COR-L47 (cell line): ENCODE measurements at places on chromosomes 1 and 21.

DNA sequence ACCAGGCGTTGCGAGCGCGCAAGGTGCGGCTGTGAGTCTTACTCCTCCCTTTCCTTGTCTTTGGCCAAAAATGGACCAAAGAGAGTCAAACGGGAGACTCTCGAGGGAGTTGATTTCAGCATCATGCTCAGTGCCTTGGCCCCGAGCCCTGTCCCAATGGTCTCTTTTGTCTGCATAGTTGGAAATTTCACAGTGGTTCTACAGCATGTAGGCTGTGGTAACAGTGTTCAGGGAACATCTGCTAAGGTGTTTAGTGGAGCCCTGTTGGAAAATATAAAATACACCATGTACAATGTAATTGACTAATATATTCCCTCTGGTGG lies 2.7 kb downstream of the CACNA1E start:
- DNase-seq = no peak

DNA sequence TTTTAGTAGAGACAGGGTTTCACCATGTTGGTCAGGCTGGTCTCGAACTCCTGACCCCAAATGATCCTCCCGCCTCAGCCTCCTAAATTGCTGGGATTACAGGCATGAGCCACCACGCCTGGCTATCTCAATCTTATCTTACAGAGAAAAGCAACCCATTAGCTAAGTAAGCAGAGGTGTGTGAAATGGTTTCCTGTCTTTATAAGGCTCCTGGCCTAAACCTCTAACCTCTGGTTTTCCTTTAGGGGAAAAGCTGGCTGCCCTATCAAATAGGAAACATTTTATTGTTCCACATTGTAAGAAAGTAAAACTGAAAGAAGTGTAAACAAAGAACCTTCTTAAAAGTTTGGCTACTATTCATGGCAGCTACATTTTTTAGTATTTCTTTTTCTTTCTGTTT lies 78.3 kb upstream of the MORC3 start:
- DNase-seq = no peak

DNA sequence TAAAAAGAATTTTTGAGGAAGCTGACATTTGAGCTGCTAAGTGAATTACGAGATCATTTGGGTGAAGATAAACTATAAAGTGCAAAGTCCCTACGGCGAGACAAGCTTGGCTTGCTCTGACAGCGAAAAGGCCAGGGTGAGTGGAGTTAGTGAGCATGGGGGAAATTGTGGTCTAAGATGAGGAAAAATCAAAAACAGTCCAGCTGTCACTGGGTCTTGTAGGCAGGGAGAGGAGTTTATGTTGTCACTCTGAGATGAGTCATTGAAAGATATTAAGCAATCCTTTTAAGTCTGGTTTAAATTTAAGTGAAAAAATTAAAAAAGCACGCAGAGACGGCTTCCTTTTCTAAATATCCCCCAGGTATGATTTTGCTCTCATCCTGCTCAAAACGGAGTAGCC lies 601.9 kb downstream of the MRPL39 start:
- no peak for DNase-seq

GRCh38 chr1:173478094-173478674 lies 1.0 kb downstream of the PRDX6 start:
- no peak for DNase-seq

DNA sequence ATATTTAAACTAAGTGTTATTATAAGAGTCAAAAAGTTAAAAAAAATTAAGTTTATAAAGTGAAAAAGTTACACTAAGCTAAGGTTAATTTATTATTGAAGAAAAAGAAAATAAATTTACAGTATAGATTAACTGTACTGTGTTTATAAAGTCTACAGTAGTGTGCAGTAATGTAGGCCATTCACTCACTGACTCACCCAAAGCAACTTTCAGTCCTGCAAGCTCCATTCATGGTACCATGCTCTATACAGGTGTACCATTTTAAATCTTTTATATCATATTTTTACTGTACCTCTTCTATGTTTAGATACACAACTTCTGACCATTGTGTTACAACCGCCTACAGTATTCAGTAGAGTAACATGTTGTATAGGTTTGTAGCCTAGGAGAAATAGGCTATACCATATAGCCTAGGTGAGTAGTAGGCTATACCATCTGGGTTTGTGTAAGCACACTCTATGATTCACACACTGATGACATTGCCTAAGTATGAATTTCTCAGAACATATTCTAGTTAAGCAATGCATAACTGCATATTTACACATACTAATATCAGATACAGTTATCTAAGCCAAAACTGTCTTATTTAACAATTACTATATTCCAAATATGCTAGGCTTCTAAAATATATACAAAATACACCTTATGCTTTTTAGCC lies 80.6 kb upstream of the GFI1 start:
- no peak for DNase-seq

DNA sequence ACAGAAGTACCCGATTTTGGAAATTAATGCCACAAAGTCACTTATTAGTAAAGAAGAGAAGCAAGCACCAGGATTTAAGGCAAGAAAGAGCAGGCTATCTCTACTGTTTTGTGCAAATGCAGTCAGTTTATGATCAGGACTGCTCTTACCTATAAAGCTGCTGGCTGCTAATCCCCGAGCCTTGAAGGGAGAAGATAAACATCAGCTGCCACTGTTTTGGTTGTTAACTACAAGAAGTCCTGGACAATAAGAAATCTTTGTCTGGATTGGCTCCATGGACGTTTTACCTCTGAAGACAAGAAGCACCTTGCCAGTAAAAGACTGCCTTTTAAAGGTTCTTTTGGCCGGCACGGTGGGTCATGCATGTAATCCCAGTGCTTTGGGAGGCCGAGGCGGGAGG lies 21.4 kb downstream of the FRRS1 start:
- DNase-seq = no peak

GRCh38 chr1:229309684-229310083 lies 33.2 kb downstream of the CCSAP start:
- no peak for DNase-seq

DNA sequence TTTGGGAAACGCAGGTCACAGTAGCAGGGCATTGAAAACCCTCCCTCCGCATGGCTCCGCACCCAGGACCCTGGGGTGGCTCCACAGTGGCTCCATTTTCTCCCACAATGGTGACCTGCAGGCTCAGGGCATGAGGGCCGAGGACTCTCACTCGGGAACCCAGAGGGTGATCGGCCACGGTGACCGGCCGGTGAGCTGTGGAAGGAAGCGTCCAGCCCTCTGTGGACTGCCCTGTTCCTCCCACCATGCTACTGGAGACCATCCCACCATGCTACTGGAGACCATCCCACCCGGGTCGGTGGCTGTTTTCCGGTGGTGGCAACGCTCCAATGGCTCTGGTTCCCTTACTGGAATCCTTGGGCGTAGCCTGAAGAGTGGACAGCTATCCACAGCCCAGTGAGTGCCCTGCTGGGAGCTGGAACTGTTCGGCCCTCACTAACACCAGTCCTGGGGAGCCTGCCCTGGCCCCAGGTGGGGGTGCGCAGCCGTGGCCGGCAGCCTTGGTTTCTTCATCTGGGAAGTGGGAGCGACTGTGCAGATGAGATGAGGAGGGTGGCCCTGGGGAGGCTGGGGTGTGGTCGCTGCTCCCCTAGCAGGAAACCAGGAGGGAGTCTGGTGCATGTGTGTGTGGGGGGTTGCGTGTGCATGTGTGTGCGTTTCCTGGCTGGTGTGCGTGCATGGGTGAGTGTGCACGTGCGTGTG lies 59.6 kb downstream of the PRDM16 start:
- no peak for DNase-seq

GRCh38 chr1:9065213-9065751 lies 4.2 kb downstream of the SLC2A5 start:
- no peak for DNase-seq

DNA sequence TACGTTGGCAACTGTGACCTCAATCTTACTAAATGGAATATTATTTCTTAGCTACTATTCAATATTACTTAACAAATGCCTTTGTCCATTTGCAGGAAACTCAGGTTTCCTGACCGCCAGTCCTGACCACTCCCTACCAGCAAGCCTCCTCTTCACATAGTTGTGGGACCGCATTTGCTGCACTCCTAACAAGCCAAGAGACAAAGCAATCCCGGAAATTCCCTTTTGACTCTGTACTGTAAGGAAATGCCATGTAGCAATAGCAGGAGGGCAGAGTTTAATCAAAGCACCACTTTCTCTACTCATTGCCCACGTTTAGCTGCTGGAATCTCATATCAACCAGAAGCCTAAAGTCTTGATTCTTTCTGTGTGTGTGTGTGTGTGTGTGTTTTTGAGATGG lies 28.1 kb upstream of the ACBD6 start:
- no peak for DNase-seq

GRCh38 chr1:193181536-193181935 lies 4.9 kb downstream of the B3GALT2 start:
- no peak for DNase-seq

- no peak for DNase-seq
Measured at GRCh38 chr1:118113261-118113660, 71.8 kb downstream of the SPAG17 start.

- DNase-seq = no peak
Measured at GRCh38 chr1:8985915-8986813, 40.1 kb downstream of the SLC2A7 start.

DNA sequence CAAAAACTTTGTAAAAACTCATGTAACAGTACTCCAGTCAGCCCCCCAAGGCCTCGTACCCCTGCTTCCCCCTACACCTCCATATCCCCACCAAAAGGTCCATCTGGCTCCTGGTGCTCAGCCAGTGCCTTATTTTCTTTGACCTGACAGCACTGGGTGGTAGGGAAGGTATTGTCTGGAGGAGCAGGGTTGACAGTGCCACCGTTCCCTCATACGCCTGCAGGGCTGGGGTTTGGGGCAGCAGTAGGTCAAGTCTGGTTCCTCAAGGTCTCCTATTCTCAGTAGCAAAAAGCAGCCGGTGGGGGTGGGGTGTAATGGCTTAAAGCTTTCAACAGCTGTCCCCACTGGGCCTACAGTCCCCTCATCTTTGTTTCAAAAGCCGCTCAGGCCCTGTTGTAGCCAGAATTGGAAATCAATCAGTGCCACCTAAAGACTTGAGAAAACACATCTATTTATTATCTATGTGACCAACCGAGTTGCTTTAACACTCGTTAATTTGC lies 25.3 kb upstream of the TTF2 start:
- DNase-seq = no peak

DNA sequence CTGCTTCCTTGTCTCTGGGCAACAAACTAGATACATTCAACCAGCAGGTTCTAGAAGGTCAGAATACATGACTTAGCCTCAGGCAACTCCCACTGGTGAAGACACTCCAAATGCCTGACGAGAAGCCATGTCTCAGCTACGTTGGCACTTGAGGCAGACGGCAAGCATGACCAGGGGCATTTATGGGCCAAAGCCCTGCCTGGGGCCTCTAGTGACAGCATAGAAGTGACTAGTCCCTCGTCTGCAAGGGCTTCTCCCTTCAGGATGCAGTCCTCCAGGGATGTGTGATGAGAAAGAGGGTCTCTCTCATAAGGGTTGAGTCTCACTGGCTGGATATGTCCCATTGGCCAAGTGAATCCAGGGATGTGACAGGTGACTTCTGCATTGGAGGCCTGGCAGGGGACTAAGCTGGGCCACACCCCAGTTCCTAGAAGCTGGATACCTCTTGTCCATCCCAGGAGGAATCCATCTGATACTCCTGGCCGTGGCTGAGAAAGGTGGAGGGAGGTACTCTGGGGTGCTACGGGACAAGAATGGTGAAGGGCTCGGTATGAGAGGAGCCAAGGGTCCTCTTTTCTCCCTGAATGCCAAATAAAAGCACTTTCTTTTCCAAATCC lies 148.6 kb upstream of the HMGB4 start:
- no peak for DNase-seq

- no peak for DNase-seq
Measured at GRCh38 chr1:230186874-230187273, 119.8 kb downstream of the GALNT2 start.

DNA sequence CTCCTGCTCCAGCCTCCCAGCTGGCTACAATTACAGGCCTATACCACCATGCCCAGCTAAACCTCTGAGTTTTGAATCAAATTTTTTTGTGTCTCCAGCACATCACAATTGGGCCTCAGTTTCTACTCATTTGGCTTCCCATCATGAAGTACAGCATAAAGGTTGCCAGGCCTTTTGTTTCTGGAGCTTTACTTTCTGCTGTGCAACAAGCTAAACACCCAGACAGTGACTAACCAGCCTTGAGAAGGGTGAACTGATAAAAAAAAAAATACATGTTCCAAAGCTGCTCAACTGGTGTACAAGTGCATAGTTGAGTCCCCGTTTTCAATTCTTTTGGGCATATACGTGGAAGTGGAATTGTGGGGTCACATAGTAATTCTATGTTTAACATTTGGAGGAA lies 25.1 kb downstream of the TIAM1 start:
- DNase-seq = no peak

- no peak for DNase-seq
Measured at GRCh38 chr1:181791721-181792120, 269.8 kb downstream of the ZNF648 start.

DNA sequence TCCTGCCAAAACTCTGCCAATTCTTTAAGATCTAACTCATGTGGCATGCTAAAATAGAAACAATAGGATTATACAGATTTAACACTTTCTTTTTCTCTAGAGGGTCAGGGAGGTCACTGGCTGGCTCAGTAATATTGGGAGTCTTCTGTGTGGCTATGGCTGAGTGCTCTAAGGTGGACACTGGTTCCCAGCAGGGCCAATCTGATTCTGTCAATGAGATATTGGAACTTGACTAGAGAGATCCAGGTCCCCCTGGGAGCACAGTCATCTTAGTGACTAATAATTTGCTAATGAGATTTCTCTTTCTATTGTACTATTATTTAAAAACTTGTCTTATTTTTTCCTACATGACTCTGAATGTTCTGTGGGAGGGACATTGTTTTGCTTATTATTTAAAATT lies 69.1 kb upstream of the ZP4 start:
- no peak for DNase-seq

GRCh38 chr1:101338714-101339430 lies 102.1 kb downstream of the S1PR1 start:
- DNase-seq = no peak

DNA sequence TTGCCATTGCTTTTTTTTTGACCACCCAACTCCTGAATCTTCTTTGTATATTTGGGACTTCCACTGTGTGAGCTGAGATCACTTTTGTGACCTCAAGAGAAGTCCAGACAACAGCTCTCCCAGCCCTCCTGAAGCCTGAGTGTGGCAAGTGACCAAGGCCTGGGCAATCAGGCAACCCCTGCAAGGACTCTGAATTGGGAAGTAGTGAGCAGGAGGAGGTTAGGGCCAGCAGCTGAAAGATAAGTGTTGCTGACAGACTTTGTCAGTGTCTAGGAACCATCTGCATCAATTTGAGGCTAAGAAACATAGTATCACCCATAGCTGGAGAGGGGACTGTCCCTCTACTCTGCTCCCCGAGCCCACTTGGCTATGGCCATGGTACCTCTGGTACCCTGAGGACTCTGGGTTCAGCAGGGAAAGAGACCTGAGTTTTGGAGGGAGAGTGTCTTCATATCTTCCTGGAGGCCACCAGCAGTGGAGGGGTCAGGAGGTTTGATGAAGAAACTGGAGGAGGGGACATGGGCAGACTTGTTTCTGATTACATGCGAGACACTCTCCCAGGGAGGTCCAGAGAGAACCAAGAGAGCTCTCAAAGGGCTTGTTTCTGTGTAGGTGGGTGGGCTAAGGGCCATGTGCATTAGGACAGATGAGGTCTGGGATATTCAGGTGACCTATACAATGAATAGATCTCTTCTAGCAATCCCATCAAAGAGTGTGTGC lies 147.0 kb upstream of the DNAH14 start:
- no peak for DNase-seq
